Endothelial cell of umbilical vein (primary cell): ENCODE measurements at places on chromosomes 2 and 18.

DNA sequence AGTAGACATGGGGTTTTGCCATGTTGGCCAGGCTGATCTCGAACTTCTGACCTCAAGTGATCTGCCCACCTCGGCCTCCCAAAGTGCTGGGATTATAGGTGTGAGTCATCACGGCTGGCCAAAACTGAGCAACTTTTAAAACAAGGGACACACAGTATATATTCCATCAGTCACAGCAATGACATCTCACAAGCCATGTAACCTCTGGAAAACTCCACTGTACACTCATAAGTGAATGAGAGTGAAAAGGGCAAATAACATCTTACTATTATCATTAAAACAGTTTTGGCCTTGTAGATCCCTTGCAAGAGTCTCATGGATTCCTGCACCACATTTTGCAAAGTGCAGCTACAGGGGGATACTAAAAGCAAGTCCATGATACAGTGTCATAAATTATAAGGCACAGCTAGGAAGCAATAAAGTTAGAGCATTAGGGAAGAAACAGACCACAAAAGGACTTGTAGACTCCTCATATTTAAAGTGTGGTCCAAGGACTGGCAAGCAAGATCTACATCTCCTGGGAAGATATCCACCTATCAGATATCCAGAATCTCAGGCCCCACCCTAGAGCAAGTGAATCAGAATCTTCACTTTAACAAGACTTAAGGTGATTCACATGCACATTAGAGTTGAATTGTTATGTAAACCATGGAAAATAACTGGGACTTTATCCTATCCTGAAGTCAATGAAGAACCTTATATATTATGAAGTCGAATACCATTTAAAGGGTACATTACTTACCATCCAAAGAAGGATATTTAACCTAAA, 5.7 kb downstream of the SMC6 start:
- H3K27me3 ChIP-seq: no peaks in the 10 kb centered on the region
- H3K36me3 ChIP-seq: no peaks in the 10 kb centered on the region
- no peak for DNase-seq
- H3K4me1 ChIP-seq: peaks cover 13% of the 10 kb centered on the region

- no peak overlapping the region for H3K4me3 ChIP-seq
Observed at GRCh38 chr18:71370671-71371445, 1082.0 kb downstream of the SOCS6 start.

GRCh38 chr2:68824831-68825230, 46.4 kb downstream of the BMP10 start:
- no peaks in the 10 kb centered on the region for H3K27me3 ChIP-seq
- H3K4me1 ChIP-seq: peaks cover 15% of the 10 kb centered on the region
- H3K36me3 ChIP-seq: no peaks in the 10 kb centered on the region
- H3K27ac ChIP-seq: no peak overlapping the region

- no peaks in the 10 kb centered on the region for H3K27me3 ChIP-seq
- H3K4me1 ChIP-seq: no peaks in the 10 kb centered on the region
- no peak overlapping the region for H3K4me3 ChIP-seq
- H3K36me3 ChIP-seq: no peaks in the 10 kb centered on the region
- no peak for DNase-seq
Observed at GRCh38 chr18:59655676-59656075, 41.5 kb downstream of the CCBE1 start.

- H3K27ac ChIP-seq: no peak overlapping the region
- peaks cover 20% of the 10 kb centered on the region for H3K27me3 ChIP-seq
- no peaks in the 10 kb centered on the region for H3K4me1 ChIP-seq
- no peak for DNase-seq
- no peaks in the 10 kb centered on the region for H3K36me3 ChIP-seq
Observed at GRCh38 chr2:101360232-101360631, 27.1 kb downstream of the CREG2 start.
